ENCODE measurements at places on chromosomes 12 and 14. TPM values are rescaled to one million over a fixed set of nuclear protein-coding genes. Genes with fewer than 3 reads are reported as not detected.

DNA sequence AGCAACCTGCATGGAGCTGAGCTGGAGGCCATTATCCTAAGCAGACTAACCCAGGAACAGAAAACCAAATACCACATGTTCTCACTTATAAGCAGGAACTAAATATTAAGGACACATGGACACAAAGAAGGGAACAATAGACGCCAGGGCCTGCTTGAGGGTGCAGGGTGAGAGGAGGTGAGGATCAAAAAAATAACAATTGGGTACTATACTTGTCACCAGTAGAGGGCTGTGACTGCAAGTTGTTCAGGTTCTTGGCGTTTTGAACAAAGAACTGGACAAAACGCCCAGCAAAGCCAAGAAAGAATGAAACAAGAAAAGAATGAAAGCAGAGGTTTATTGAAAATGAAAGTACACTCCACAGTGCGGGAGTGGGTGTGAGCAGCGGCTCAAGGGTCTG lies 208.5 kb upstream of the NEDD1 start:
- no peak for DNase-seq

DNA sequence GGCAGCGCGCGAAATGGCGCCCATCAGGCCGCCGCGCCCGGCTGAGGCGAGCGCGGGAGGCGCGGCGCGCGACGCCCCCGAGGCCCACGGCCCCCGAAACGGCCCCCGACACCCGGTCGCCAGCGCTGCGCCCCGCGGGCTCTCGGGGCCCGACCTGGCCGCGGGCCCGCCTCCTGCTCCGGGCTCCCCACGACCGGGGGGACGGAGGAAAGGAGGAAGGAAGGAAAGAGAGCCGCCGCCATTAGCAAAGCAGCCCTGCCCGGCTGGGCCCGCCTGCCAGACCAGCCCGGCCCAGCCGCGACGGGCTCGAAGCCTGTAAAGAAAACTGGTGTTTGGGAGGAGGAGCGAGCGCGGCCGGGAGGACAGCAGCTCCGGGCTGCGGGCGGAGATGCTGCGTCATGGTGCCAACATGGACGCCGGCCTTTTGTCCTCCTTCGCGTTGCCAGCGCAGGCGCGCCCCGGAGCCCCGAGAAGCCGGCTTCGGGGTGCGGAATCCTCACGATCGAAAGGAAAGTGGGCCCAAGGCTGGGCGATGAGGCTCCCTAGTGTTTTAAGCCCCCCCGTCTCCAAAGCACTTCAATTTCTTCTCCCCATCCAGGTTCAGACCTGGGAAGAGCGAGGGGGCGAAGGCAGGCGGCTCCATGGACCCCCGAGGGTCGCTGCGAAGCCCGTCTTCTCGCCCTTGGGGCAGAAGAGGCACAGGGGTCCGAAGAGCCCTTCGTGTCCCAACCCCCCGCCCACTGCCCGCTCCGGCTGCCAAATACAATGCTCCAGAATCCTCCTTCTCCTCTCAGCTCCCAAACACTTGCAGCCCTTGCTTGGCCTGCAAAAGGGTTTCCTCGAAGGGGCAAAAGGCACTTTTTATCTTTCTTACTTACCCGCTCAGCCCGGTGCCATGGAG lies 2.9 kb upstream of the SETD1B start:
- peak; percentile 92 for DNase-seq

Gene TAS2R19
- total RNA-seq = 0.89 TPM

- DNase-seq = peak; percentile 84
Measured at GRCh38 chr14:85531141-85531586, 1.2 kb downstream of the FLRT2 start.

Gene AICDA
- not detected for total RNA-seq

GRCh38 chr12:68844788-68845695 lies 37.1 kb downstream of the MDM2 start:
- no peak for DNase-seq

Gene AHNAK2
- 15.1 TPM for total RNA-seq

DNA sequence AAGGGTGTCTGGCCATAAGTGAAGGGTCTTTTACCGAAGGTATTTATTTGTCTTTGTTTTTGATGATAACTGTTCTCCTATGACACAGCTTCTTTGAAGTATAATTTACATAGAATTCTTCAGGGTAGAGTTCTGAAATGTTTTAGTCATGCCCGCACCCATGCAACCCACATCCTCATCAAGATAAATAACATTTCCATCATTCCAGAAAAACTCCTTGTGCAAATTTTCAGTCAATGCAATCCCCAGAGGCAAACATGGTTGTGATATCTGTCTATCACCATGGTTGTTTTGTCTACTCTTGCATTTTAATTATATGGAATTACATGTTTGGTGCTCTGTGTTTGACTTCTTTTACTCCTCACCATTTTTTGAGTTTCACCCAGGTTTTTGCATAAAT lies 837.8 kb downstream of the AACS start:
- DNase-seq = no peak

Gene MAP1LC3B2
- 4.6 TPM for total RNA-seq

DNA sequence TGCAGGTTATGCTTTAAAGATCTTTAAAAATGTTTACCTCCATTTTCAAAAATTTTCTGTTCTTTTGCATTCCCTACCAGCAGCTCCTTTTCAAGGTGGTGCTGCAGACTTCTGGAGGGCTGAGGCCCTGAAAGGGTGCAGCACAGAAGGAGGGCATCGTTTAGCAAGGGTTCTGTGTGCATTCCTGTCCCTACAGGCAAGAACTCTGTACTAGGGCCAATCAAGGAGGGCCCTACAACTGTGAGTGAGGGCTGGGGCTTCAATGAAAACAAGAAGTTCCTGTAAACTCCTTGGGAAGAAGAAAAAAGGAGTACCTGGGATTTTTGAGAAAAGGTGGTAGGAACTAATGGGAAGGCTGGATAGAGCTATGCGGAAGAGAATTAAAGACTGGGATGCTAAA lies 50.7 kb upstream of the CSRP2 start:
- no peak for DNase-seq

DNA sequence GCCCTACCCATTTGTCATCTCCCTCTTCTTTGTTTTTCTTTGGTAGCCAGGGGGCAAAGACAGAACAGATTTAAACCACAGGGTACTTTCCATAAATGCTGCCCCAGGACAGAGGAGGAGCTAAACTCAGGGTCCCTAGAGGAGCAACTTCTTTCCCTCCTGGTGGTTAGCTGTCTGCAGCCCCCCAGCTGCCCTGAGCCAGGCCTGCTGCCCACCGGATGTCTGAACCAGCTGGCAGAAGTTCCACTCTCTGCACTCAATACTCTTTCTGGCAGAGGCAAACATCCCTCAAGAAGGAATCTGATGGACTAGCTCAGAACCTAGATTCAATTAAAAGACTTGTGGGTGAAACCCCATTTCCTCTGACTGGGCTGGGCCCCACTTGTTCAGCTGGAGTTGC lies 10.7 kb downstream of the VDR start:
- no peak for DNase-seq

Gene PIGH
- 222 TPM for total RNA-seq

DNA sequence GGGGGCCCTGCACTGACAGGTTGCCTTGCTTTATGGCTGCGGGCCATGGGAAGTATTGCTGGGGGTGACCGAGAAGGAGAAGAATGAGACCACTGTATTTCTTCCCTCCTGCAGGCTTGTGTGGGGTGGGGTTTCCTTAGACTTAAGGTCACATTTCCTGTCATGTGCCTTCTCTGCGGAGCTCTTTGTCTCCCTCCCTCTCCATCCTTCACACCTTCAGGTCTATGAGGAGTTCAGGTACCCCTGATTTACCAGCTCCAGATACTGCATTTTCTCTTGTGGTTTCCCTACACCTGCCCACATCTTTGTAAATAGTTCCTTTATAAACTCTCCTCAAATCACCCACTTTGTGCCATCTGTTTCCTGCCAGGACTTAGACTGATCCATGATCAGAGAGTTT lies 3.6 kb downstream of the FNTB start:
- DNase-seq = no peak

Gene NOPCHAP1
- total RNA-seq = 6.8 TPM

Gene GYS2
- total RNA-seq = not detected

GRCh38 chr12:94898388-94898787 lies 105.1 kb downstream of the NDUFA12 start:
- no peak for DNase-seq

DNA sequence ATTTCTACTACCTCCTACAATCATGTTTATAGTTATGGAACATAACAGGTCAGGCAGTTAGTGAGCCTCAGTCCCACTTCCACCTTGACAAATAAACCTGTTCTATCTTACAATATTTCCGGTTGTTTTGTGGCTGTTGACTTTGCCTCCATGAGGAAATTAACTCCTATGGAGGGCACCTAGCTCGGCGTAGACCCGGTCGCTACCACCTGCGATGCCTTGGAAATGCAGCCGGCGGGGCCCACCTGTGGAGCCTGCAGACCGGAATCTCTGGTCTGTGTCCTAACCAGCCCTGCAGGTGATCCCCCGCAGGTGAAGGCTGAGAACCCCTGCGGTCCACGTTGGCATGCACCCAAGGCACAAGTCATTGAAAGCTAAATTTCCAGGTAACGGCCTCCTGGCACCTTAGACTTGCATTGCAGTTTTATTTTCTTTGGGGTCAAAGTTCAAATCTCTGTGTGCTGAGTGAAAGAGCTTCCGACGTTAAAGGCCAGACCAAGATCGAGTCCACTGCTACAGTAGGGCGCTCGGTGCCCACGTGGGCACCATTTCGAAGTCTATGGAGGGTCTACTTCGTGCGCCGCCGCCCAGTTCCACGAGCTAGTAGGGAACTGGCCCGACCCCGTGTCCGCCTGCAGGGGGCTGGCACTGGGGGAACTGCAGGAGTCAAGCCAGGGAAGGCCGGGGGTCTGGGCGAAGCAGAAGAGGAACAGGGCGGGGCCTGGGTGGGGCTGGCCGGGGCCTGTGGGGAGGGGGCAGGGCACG lies 782 bp upstream of the PIWIL1 start:
- DNase-seq = no peak

GRCh38 chr14:39576736-39577135 lies 144.5 kb upstream of the FBXO33 start:
- DNase-seq = no peak

Gene NTS
- not detected for total RNA-seq

Gene SYNDIG1L
- total RNA-seq = not detected

Gene IGFBP6
- 107 TPM for total RNA-seq

DNA sequence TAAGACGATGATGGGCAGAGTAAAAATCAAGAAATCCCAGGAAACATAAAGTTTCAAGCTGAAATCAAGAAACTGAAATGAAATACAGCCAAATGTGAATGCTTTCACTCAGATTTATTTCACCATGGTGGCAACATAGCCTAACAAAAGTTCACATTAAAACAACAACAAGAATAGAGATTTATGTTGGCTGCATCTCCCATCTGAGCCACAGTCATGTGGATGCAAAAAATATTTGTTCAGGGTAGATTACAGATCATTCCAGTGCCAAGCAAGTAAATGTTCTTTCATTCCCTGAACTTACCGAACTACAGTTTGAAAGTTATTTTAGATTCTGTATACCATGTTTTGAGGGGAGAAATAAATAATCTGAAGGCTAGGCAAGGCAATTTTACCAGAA lies 159.9 kb upstream of the TMTC1 start:
- no peak for DNase-seq

- DNase-seq = no peak
Measured at GRCh38 chr14:26974965-26975364, 377.1 kb upstream of the NOVA1 start.

GRCh38 chr12:5369298-5369697 lies 62.6 kb upstream of the NTF3 start:
- DNase-seq = no peak

Gene ABHD12B
- total RNA-seq = not detected

Gene TTC7B
- total RNA-seq = 15.1 TPM

Gene CLEC4E
- not detected for total RNA-seq

Gene CLEC12A
- total RNA-seq = not detected

DNA sequence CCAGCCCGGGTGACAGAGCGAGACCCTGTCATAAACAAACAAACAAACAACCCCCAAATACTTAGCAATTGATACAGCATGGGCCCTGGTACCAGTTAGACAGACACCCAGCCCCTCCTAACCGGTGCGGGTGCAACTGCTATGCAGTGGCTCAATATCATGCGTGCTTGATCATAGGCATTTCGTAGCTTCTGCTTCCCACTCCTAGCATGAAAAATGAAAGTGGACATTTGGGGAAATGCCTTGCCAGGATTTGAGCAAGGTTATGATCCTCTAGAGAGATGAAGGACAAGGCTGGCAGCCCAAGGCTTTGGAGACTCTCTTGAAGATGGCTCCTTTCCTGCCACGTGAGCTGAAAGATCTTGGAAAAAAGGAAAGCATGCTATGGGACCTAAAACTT lies 13.7 kb downstream of the FGF6 start:
- DNase-seq = no peak

DNA sequence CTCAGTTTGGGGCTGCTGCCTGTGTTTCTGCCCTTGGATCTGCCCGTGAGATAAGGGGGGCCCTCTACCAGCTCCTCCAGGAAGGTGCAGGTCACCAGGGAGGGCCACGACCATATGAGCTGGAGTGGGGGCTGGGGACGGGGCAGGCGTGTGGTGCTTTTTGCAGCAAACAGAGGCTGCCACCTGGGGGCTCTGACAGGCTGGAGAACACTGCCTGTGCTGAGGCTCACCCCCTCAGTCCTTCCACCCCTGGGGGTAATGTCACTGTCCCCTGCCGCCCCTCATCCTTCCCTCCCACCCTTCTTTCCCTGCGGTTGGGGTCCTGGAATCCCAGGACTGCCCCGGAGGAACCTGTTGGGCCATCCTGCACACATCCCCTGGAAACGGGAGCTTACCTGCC lies 3.2 kb downstream of the PLD4 start:
- no peak for DNase-seq

DNA sequence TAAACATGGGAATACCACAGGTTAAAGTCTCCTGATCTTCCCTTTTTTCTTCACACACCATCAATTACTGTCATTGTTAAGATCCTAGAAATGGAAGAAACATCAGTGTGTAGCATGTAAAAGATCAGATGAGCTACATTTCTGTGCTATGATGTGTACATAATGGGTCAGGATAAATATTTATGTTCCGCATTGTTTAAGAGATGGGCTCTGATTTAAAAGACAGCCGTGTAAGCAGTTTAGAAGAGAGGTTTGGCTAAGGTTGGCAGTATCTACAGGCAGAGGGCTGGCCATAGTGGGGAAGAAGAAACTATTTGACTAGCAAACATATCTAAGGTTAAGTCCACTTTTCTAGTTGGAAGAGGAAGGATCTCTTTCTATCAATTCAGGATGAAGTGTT lies 49.4 kb downstream of the LRRC9 start:
- DNase-seq = no peak

DNA sequence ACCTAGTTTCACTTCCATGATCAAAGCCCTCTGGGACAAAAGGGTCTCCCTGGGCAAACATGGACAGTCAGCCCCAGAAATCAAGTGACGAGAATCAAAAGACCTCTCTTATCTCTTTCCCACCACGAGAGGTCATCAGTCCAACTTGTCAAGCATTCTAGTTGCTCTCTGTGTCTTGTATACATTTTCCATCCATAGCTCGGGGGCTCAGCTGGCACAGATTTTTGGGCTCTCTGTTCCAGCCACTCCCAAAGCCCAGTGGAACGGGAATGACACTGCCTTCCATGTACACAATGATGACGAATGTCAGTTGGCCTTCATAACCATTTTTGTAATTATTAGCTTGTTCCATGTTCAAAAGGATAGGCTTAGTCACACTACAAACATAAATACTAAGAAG lies 29.7 kb downstream of the NOS1 start:
- no peak for DNase-seq

Measured in stomach (tissue), 19 donors.